ENCODE measurements at places on chromosomes 2 and 18. TPM values are rescaled to one million over a fixed set of nuclear protein-coding genes. Genes with fewer than 3 reads are reported as not detected.
A peak's percentile ranks its signal among the peaks of the same experiment; 100 is the strongest.

The TWIST2 gene
- 20.1 TPM for total RNA-seq

GRCh38 chr2:226791056-226791486 lies 8.5 kb downstream of the IRS1 start:
- H3K27ac ChIP-seq: peak overlapping the region; percentile 98
- peak overlapping the region; percentile 76 for H3K4me3 ChIP-seq
- peaks cover 32% of the 10 kb centered on the region for H3K4me1 ChIP-seq
- no peaks in the 10 kb centered on the region for H3K27me3 ChIP-seq
- peak; percentile 45 for DNase-seq

DNA sequence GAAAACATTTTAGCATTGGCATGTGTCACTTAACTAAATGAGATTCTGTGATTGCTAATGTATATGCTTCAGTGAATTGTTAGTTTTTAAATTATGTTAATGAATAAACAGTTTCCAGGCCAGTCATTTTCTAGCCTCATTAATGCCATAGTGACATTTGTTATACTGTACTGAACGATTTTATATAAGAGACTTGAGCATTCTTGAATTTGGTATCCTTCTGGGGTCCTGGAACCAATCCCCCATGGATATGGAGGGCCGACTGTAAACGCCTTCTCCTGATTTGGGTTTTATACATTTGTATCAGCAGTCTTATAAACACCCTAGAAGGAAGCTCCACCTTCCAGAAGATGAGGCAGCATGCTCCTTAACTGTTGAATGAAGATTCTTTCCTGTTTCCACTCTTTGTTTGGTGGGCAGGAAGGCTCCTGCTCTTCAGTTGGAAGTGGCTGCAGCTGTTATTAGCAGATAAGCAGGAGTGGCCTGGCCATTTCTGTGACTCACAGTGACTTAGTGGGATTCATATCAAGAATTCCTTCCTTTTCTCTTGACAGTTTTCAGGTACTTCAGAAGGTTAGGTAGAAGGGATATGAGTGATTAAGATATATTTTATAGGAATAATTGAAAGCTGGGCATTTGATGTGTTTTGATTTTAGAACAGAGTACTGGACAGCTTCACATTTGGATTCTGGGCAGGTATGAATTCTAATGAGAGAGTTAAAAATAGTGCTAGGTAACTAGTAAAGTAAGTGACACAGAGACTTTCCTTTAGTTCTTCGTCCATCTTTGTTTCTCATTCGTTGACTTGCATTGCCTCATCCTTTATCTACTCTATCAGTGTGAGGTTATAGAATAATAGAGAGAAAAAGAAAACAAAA lies 124.9 kb downstream of the PLCL1 start:
- no peaks in the 10 kb centered on the region for H3K27me3 ChIP-seq
- H3K4me3 ChIP-seq: no peak overlapping the region
- no peak overlapping the region for H3K27ac ChIP-seq
- no peaks in the 10 kb centered on the region for H3K36me3 ChIP-seq
- no peak for DNase-seq

DNA sequence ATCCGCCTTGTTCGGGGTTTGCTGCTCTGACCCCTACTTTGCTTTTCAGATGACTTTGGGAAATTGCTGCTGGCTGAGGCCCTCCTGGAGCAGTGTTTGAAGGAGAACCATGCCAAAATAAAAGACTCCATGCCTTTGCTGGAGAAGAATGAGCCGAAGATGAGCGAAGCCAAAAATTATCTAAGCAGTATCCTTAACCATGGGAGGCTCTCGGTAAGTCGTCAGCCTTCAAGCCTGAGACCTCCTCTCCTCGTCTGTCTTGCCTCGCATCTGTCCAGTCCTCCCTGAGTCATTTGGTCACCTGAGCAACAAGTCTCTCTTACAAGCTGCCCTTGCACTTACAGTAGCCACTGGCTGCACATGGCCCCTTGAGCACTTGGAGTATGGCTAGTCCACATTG lies 34.7 kb upstream of the MCFD2 start:
- H3K27me3 ChIP-seq: no peaks in the 10 kb centered on the region
- DNase-seq: no peak
- no peak overlapping the region for H3K4me3 ChIP-seq
- H3K4me1 ChIP-seq: peaks cover 22% of the 10 kb centered on the region

The CHAC2 gene
- total RNA-seq: 3.2 TPM

GRCh38 chr2:169330555-169331198 lies 31.7 kb downstream of the LRP2 start:
- no peak overlapping the region for H3K27ac ChIP-seq
- no peaks in the 10 kb centered on the region for H3K27me3 ChIP-seq
- peaks cover 29% of the 10 kb centered on the region for H3K4me1 ChIP-seq
- no peak for DNase-seq
- H3K36me3 ChIP-seq: no peaks in the 10 kb centered on the region
- H3K4me3 ChIP-seq: no peak overlapping the region

- H3K27me3 ChIP-seq: no peaks in the 10 kb centered on the region
- H3K4me1 ChIP-seq: peaks cover 7% of the 10 kb centered on the region
- no peak for DNase-seq
Observed at GRCh38 chr2:37833423-37833822, 91.7 kb upstream of the RMDN2 start.

DNA sequence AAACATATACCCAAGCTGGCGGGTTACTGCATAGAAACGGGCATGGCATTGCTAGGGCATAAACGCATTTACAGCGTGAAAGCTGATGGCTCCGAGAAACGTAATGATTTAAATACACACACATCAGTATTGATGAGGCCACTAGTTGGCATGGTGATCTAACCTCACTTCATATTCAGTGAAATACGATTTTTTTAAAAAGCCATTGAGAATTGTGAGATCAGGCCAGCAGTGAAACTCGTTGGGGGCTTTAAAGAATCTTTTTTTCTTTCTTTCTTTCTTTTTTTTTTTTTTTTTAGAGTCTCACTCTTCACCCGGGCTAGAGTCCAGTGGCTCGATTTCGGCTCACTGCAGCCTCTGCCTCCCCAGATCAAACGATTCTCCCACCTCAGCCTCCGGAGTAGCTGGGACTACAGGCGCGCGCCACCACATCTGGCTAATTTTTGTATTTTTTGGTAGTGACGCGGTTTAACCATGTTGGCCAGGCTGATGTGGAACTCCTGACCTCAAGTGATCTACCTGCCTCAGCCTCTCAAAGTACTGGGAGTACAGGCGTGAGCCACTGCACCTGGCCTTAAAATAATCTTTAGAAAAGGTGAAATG lies 2.4 kb upstream of the SMAD7 start:
- no peaks in the 10 kb centered on the region for H3K36me3 ChIP-seq
- H3K4me1 ChIP-seq: peaks cover 21% of the 10 kb centered on the region
- no peak for DNase-seq

DNA sequence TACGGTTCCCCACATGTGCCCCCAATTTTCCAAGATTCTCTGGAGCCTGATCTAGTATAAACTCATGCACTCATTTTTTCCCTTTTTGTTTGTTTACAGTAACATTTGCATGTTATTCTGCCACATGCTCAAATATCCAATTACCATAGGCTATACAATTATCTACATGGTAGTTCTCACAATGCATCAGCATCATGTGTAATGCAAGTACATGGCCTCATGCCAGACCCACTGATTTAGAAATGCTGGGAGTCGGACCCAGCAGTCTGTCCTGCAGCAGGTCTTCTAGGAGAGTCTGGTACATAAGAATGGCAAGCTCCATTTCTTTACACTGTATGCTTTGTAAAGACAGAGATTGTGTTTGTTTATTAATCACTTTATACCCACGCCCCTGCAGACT lies 107.7 kb downstream of the CBLN2 start:
- H3K36me3 ChIP-seq: no peaks in the 10 kb centered on the region
- no peak overlapping the region for H3K27ac ChIP-seq
- H3K4me3 ChIP-seq: no peak overlapping the region
- no peaks in the 10 kb centered on the region for H3K27me3 ChIP-seq

DNA sequence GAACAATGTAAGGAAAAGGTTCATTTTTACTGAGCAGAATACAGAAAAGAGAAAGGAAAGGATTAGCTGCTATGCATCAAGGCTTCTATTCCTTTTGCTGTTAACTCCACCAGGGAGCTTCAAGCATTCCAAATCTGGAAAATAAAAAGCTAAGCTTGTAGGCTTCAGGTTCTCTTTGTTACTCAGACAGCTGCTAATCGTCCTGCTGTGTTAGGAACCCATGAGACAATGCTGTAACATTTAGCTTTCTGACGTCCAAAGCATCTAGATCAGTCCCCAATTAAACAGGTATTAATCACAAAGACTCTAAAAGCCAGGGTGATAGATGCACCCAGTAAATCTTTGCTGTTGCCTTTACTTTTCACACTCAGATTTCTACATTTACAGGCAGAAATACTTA lies 103.8 kb downstream of the EPHA4 start:
- DNase-seq: no peak
- H3K27ac ChIP-seq: no peak overlapping the region
- H3K4me1 ChIP-seq: peaks cover 16% of the 10 kb centered on the region
- no peaks in the 10 kb centered on the region for H3K36me3 ChIP-seq
